Stimulated activated CD4-positive, alpha-beta T cell treated with anti-CD3 and anti-CD28 coated beads, Interleukin-4, amount 100 ng/mL, for 1 hour (primary cell): ENCODE measurements at places on chromosomes 11 and 22.

GRCh38 chr22:44392446-44392921 is 79.7 kb upstream of the SHISAL1 start:
- DNase-seq, result no peak

DNA sequence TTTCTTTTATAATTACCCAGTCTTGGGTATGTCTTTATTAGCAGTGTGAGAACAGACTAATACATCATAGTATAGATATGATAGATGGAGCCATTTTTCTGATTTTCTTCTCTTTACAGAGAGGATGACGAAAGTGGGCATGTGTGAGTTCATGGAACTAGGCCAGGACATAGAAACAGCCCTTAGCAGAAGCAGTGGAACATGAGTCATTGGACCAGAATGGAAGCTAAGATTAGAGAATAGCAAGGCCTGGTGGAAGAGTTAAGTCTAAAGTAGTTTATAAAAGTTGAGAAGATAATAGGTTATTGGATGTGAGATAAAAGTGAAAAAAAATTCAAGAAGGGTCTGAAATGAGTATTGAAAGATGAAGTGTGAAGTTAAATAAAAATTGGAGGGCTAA is 97.0 kb upstream of the MPPED2 start:
- DNase-seq, result no peak

GRCh38 chr11:10701982-10702381 is 8.4 kb upstream of the IRAG1 start:
- no peak for DNase-seq

- DNase-seq, result no peak
These were observed 46.8 kb upstream of the KCNQ1OT1 start for GRCh38 chr11:2746401-2747247.

GRCh38 chr11:108698844-108699642 is 34.2 kb downstream of the DDX10 start:
- no peak for DNase-seq

GRCh38 chr22:36374603-36375024 is 13.2 kb downstream of the MYH9 start:
- peak; percentile 64 for DNase-seq

DNA sequence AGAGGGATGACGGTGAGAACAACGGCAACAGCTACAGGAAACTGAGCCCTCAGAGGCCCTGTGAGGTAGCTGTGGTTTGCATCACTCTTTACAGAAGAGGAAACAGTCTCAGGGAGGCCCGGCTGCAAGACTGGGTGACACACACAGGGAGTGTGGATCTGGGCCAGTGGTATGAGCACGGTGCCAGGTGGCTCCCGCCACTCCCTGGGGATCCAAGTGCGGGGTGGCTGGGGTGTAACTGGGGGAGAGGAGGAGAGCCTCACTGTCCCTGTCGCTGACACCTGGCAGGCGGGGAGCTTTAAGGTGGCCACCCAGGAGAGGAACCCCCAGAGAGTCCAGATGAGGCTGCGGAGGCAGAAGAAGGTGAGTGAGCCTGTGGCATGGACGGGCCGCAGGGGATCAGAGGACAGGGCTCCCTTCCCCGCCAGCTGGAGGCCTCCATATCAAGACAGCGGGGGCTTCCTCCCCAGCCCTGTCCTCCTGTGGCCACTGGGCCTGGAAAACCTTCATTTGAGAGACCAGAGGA is 5.6 kb downstream of the RGL4 start:
- peak; percentile 66 for DNase-seq

DNA sequence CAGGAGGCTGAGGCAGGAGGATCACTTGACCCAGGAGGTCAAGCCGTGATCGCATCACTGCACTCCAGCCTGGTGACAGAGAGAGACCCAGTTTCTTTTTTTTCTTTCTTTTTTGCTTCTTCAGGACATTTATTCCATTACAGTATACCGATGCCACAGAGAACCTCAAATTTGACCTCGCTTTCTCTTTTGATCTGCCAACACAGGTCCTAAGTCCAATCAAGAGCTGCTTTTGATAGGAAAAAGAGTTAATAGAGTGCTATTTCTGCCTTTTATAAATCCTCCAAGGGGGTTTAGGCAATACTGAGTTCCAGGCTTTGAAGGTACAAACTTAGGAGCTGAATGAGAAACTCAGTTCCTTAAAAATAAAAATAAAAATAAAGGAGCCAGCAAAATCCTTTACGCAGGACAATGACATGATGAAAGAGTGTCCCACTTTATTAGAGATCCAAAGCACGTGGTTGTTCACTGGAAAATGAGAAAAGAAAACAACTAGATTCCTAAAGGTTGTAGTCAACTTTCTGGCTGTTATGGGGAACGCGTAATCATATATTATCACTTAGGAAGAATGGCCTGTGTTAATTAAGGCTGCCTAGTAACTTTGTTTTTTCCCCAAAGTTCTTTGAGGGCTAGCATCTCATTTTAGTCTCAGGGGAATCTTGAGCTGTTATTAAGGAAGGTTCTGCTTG is 27.2 kb downstream of the FADD start:
- no peak for DNase-seq

DNA sequence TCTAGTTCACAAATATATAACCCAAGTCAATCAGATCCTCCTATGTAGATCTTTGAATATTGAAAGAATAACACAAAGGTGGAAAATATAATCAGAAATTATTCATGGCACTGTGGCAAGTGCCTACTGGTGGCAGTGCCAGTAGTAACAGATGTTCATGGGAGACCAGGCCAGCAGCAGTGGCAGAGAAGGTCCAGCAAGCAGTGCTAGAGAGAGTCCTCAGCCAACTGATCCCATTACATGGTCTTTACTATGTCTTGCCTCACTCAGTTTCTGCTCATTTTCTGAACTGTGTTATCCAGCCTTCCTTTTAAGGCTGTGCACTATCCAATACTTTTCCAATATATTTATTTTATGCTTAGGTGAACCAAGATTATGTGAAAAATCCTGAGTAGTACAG is 124.9 kb downstream of the MRTFA start:
- DNase-seq, result no peak

- no peak for DNase-seq
These were observed 82.3 kb downstream of the XRRA1 start for GRCh38 chr11:74866557-74866956.

- no peak for DNase-seq
These were observed 3.0 kb downstream of the PKP3 start for GRCh38 chr11:396948-397548.

DNA sequence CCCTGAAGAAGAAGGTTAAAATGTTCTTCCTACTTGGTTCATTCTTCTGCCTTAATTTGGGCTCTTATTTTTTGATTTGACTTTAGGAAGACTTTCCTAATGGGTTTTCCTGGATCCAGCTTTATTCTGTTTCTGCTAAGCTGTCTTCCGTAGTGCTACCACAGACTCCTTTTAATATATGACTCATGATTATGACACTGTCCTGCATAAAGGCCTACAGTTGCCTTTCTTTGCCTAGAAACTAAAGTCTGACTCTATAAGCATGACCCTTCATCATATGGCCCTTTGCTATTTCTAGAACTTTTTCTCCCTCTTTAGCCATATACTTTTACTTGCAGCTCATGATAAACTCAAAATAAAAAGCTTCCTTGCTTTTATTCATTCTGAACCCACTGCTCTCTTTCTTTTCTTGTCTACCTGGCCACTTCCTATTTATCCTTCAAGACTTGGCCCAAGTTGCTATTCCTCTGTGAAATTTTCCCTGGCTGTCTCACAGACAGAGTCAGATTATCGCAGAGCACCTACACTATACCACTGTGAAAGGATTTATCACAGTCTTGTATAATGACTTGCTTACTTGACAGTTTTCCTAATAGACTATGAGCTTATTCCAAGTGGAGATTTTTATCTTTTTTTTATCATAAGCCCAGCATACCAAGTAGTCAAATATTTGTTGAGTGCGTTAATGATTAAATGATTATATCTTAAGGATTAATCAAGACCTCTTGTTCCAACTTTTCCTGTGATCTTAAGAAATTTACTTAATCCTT is 24.7 kb downstream of the TBCEL start:
- DNase-seq, result no peak

- DNase-seq, result no peak
These were observed 4.3 kb downstream of the LRFN4 start for GRCh38 chr11:66861038-66861773.

DNA sequence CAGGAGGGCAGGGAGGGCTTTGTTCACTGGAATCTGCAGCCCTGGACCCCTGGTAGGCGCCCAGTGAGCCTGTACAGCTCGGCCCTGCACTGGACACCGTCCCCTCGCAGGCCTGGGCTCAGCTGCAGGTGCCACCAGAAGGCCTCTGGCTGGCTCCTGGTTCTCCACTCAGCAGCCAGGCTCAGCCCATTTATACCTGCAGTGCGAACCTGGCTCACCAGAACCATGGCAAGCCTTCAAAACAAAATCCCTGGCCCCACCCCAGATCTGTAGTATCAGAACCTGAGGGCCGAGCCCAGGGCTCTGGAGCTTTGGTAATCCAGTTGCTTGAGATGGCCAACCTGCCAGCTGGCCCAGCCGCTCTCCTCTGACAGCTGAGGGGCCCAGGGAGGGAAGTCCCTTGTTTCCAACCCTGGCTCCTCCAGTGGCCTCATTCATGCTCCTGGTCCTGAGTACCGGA is 870 bp upstream of the FREY1 start:
- DNase-seq, result no peak

DNA sequence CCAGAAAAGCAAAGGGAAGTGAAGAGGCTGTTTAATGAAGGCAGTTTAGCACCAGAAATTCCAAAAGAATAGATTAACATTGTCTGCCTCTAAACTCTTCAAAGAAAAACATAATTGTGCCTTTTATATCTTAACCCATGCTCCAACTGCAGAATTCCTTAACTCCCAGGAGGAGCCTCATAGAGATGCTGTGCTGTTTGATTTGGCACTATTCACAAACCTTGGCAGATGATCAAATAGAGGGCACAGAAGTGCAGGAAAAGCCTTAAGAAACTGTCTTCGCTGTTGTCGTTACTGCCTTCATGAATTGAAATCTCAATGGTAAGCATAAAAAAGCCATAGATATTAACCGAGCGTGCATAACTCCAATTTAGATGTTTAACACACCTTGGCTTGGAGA is 124.1 kb upstream of the MPPED2 start:
- no peak for DNase-seq

- DNase-seq, result no peak
These were observed 81.3 kb downstream of the SYT9 start for GRCh38 chr11:7332962-7333361.

GRCh38 chr11:11250470-11250869 is 102.6 kb downstream of the CSNK2A3 start:
- no peak for DNase-seq

DNA sequence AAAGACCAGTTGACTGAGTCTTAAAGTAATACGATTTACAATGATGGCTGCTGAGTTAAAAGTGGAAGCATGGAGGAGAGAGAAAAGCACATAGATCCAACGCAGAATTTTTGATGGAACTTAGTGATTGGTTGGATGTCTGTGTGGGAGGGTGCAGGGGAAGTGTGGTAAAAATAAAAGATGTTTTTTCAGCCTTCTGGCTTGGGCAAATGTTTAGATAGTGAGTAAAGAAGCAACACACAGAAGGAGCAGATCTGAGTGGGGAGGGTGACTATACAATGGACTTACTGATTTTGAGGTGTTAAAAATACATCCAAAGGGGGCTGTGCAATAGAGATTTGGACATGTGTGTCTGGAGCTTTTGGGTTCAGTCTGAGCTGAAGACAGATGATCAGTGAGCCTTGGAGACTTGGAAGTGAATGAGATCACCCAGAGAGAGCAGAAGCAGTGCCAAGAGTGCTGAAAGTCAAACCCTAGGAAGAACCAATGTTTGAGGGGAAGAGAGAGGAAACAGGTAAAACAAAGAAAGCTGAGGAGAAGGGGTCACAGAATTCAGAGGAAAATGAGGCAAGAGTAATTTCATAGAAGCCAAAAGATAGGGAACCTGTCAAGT is 8.6 kb downstream of the GRIA4 start:
- DNase-seq, result no peak

DNA sequence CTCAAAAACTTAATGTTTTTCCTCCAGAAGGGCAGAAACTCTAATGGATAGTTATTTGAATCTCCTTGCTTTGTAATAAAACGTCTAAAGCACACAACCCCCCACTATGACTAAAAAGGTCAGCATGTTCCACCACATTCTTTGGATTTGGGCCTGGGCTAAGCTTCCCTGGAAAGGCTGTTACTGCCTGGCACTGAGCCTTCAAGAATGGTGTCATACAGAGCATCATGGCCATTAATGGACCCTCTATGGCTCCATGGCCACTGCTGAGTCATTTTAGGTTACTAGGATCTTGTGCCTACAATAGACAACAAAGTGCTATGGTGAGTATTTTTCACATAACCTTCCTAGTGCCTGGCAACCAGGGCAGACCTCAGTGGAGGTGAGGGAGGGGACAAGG is 242.6 kb upstream of the FAT3 start:
- no peak for DNase-seq

- no peak for DNase-seq
These were observed 13.2 kb upstream of the BBS1 start for GRCh38 chr11:66497206-66497605.

DNA sequence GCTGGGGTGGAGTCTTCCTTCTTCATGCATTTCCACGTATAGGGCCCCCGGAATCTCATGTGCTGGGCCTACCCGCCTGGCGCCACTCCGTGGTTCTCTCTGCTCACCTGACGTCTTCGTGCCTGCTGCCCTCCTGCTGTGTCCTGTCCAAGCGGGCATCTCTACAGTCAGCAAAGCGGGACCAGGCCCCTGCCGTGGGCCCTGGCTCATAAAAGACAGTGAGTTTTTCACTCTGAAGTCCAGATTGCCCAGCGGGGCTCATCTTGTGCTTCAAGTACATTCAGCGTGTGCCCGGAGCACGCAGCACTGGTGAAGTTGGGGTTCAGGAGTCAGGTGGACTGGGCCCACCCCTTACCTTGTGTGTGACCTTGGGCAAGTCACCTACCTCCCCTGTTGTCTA is 17.4 kb downstream of the C11orf24 start:
- DNase-seq, result no peak

- no peak for DNase-seq
These were observed 64.6 kb upstream of the PTPRJ start for GRCh38 chr11:47915783-47916182.

DNA sequence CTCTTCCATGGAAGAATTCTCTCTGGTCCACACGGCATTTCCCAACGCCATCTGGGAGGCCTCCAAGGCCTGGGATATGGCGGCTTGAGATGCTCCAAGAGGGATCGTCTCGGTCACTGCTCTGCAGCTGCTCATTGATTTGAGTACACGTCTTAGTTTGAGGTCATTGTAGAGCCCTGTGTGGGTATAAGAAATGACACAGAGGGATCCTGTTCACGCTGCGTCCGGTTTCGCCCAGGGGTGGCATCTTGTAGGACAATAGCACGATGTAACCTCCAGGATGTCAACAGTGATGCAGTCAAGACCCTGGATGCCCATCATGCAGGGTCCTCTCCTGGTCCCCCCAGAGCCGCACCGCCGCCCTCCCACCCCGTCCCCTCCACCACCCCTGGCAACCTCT is 564.6 kb downstream of the BRD1 start:
- DNase-seq, result no peak

DNA sequence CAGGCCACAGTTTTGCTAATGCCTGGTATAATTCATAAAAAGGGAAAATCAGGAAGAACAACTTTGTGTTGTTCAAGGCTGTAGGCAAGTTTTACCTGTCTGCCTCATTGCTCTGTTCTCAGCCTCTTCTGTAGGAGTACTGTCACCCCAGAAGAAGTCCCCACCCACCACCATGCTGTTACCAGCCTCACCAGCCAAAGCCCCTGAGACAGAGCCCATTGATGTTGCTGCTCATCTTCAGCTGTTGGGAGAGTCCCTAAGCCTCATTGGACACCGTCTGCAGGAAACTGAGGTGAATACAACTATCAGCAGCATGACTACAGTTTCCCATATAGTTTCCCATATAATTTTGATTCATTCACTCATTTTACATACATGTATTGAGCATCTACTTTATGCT is 11.6 kb upstream of the TOM1 start:
- no peak for DNase-seq
